ENCODE measurements at places on chromosomes 12 and 14.

DNA sequence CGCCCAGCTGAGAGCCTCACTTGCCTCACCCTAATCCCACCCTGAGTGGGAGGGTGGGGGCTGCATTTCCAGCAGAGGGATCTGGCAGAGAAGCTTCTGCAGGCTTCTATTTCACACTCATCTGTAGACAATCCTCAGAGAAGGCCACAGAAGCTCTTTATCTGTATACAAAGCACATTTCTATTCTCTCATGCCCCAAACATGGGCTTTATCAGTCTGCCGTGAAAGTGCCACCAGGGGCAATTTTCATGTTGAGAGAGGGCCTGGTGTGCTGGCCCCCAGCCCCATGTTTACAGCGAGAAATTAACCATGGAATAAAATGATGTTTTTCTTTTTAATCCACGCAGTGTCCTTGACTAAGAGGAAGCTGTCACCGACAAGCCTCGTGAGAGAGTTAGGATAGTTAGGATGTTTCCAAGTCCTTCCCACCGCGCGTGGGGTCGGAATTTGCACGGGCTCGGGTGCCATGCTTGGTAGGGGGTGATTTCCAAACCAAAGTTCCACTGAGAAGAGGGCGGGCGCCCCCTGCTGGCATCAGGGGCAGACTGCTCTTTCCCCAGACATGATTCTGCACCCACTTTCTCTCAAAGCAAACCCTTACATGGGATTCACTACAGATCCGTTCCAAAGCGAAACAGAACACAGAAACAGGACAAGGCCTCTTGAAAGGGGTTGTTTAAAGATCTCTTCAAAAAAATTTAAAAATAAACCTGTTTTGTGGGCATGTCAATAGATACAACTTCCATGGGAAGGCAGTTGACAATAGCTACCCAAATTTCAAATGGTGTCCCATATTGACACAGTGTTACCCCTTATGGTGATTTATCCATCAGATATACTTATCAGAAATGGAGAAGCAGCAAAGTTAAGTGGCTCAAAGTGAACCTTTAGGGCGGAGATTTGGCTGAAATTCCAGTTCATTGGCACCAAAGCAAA is 19.4 kb downstream of the BDKRB1 start:
- DNase-seq: peak; percentile 18

DNA sequence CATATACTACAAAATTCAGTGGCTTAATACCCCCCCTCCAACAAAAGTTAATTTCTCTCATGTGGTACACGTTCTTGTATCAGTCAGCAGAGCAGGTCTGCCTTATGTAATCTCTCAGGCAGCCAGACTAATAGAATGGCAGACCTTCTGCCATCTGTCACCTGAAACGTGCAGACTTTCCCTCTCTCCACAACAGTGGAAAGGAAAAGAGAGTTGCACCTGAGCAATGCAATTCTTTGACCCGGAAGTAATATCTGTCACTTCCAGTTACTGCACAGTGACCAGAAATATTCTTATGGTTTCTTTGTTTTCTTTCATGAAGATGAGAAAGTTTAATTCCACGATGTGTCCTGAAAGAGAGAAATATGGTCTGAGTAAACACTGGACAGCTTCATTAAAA is 14.4 kb downstream of the KERA start:
- DNase-seq: no peak

DNA sequence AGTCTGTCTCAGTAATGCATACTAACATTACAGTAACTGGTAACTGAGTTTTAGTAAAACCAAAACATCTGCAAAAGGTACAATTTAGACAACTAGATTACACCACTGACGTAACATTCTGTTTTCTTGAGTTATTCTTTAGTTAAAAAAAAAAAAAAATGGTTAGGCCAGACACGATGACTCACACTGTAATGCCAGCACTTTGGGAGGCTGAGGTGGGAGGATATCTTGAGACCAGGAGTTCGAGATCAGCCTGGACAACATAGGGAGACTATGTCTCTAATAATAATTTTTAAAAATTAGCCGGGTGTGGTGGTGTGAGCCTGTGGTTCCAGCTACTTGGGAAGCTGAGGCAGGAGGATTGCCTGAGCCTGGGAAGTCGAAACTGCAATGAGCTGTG is 34.1 kb downstream of the AP5M1 start:
- no peak for DNase-seq

- DNase-seq: no peak
Observed at GRCh38 chr12:45077251-45077650, 26.4 kb upstream of the DBX2 start.

DNA sequence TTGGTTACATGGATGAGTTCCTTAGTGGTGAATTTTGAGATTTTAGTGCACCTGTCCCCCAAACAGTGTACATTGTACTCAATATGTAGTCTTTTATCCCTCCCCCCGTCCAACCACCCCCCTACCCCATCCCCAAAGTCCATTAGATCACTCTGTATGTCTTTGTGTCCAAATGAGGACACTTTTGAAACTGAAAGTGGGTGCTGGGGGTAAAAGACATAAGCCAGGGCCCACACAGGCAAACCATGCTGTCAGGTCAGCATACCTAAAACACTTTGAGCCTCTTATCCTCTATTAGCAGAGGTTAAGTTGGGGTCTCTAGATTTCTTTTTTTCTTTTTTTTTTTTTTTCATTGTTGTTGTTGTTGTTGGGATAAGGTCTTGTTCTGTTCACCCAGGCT is 31.3 kb upstream of the KICS2 start:
- DNase-seq: no peak

- no peak for DNase-seq
Observed at GRCh38 chr14:68667313-68667791, 125.5 kb downstream of the ZFP36L1 start.

GRCh38 chr12:124684971-124685688 is 117.7 kb upstream of the NCOR2 start:
- no peak for DNase-seq

- no peak for DNase-seq
Observed at GRCh38 chr14:100281286-100282082, 24.8 kb downstream of the SLC25A29 start.

Measured in stimulated activated CD8-positive, alpha-beta memory T cell treated with anti-CD3 and anti-CD28 coated beads, Interleukin-4, amount 100 ng/mL, for 4 hours (primary cell).